Left renal cortex interstitium (tissue), 4 donors: ENCODE measurements at places on chromosomes 7 and 10. TPM values are rescaled to one million over a fixed set of nuclear protein-coding genes. Genes with fewer than 3 reads are reported as not detected.

DNA sequence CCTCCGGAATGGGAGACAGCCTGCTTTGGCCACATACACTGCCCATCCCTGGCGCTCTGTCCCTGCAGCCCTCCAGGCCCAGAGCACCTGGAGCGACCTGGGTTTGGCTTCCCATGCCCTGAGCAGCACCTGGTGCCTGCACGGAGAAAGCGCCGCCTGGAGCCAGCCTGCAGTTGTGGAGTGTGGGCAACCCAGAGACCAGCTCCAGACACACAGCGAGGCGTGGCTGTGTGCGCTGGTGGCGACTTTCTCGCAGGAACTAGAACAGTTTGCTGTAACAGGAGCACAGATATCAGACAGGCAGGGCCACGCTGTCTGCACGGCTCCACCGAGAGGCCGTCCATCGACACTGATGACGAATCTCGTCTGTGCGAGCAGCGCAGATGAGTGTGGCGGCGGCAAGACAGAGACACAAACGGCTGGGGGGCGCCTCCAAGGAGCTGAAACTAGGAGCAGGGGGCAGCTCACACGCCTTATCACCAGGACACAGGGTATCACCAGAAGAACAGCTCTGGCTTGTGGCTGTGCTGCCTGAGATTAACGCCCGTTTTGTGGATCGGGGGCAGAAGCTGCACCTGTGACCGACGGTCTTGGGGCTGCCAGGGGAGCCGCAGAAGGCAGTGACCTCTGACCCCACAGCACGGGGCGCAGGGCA is 275.3 kb downstream of the DNAJB6 start:
- no peak for DNase-seq

DNA sequence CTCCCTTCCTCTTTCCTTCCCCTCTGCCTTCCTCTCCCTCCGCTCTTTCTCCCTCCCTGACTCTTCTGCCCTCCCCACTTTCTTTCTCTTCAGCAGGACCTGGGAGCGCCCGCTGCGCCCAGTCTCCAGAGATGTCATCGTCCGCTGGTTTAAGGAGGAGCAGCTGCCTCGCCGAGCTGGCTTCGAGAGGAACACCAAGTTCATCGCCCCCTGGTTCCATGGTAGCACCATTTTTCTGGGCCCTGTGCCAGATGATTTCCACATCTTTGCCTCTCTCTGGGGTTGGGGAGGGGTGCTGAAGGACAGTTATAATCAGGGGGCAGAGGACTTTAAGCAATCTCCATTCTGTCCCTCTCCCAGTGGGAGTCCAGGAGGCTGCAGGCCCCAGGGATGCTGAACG is 71.6 kb downstream of the SH2D4B start:
- no peak for DNase-seq

DNA sequence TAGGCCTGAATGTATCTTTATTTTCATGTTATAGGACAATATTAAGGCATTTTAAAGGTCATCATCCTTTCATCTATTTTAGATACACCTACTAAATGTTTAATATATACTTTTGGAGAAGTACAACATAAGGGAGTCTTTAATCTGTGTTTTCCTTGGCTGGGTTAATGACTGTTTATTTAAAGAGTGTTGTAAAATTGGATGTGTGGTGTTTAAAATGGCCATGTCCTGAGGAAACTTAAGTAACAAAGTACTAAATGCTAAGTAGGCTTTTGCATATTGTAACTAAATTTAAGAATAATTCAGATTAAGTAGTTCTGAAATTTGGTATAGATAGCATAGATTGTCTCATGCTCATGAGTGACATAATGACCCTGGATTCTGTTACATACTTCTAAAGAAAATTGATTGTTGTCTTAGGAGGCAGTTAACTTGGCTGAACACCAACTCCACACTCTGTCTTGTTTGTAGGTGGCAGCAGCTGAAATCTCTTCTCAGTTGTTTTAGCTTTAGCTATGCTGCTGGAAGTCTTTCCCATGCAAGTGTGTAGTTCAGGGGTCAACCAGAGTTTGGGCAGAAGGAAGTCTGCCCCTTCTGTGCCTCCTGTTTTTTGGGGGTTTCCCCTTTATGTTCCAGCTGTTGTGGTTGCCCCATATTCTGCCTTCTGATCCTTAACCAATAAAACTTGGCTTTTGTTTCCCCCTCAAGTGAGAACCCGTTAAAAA is 29.2 kb downstream of the DLD start:
- no peak for DNase-seq

DNA sequence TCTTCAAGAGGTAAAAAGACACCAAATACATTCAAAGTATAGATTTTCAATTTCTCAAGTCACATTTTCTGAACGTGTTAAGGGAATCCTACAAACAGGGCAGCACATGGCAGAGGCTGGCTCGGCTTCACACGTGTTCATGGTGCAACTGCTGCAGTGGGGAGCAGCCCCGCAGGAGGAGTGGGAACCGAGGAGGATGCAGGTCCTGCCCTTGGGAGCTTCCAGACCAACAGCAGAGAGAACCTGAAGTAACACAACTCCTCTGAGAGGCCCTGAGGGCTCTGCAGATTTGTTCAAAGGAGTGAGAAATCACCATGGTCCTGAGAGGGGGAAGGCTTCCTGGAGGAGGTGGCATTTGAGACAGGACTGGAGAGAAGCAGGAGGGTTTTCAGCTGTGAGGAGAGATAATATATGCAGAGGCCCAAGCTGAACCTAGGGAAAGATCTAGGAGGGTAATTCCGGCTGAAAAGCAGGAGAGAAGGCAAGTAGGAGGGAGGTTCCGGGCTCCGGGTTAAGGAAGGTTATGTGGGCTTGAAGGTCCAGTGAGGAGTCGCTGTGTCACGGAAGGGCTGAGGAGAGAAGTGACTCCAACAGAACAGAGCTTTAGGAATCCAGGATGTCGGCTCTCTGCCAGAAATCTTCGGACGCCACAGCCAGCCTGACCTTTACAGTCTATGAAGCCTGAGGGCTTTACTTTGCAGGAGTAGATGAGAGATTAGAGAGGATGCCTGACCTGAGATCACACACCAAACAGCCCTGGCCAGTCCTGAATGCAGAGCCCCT is 77.5 kb downstream of the GPR26 start:
- DNase-seq: no peak

- peak; percentile 86 for DNase-seq
Measured at GRCh38 chr10:101818872-101819633, 809 bp upstream of the OGA start.

- DNase-seq: no peak
Measured at GRCh38 chr10:102242118-102242485, 790 bp upstream of the PITX3 start.

The HOXA1 gene
- polyA plus RNA-seq: 2.8 TPM

DNA sequence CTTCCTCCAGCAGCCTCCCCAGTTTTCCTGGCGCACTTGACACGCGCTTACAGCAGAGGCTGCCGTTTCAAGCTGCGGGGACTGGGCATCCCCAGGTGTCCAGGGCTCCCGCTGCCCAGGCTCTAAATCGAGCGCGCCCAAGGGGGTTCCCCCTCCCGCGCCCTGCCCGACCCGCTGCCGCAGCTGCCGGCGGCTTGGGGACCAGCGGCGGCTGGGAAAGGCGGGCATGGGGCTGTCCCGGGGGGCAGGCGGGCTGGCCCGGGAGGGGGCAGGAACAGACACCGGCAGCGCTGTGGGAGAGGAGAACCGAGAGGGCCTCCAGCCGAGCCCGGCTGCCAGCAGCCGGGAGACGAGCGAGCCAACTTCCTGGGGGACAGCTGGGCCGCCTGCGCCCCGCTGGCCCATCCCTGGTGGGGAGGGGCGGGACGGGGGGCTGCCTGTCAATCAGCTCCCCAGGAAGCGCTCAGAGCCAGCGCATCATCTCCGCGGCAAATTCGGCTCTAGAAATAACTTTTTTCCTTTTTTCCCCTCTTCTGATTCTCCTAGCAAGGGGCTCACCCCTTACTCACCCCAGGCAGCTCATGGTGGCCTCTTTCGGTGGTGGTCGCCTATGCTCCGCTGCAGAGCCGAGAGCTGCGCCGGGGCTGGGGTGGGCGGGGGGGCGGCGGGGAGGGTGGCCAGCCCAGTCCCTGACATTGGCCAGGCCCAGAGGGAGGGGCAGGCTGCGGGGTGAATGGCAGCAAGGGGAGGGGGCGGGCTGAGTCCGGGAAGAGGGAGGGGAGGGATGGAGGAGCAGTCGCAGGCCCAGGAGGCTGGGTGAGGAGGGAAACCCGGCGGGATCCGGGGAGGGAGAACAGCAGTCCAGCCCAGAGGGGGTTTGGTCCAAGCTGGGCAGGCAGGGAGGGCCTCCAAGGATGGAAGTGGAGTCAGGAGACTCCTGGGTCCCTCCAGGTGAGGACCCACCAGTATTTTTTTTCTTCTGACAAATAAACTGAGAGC is 14.7 kb downstream of the GRID2IP start:
- no peak for DNase-seq

GRCh38 chr7:3942816-3943745 is 642.0 kb downstream of the SDK1 start:
- DNase-seq: no peak
